ENCODE measurements at places on chromosomes 6 and 20.

DNA sequence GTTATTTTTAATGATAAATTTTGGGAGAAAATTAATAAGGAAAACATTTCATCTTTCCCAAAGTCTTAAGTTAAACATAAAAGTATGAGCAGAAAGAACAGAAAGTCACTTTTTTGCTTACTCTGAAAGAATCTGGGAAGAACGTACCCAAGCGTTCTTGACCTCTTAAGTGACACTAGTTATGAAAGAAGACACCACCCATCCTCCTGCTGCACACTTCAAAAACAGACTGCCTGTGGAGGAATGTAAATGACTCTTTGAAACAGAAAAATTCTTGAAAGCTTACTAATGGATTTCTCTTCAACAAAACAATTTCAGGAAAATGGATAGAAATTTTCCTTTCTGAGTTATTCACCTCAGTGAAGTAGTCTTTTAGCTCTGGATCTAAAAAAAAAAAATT lies 227.7 kb downstream of the MEI4 start:
- no peak for DNase-seq

GRCh38 chr6:44034391-44034861 lies 92.8 kb downstream of the MRPL14 start:
- no peak for DNase-seq

DNA sequence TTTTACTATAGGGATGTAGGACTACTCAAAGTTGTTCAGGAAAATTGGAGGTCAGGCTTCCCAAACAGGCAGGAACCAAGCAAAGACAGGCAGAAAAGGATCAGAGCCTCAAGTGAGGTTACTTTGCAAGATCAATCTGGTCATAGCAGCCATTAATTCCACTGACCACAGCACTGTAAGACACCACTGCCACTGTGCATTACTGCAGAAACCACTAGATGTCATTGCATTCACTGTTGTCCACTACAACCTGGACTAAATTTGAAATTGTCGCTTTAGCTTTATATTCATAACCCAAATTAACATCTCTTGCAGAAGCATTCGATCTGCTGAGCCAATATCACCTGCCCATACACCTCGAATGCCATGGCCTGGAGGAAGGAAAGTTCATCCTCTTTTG lies 126.9 kb upstream of the UFL1 start:
- no peak for DNase-seq

DNA sequence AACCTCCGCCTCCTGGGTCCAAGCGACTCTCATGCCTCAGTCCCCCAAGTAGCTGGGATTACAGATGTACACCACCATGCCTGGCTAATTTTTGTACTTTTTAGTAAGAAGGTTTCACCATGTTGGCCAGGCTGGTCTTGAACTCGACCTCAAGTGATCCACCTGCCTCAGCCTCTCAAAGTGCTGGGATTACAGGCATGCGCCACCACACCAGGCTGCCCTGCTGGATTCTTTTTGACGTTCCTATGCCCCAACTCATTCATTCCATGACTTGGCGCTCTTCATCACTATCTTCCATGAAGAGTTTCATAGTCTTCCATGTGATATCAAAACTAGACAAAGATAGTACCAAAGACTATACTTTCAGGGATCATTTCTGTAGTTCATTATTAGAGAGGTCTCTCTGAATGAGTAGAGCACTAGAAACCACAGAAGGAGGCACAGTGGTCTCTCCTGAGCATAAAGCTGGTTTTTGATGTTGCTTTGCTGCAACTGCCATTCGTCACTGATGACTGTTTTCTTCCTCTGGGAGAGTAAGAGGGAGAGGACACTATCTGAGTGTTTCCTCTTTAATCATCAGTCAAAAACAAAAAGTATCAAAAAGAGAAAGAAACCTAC lies 23.5 kb downstream of the DNAAF9 start:
- no peak for DNase-seq

- no peak for DNase-seq
These were observed 681 bp downstream of the SYCP2 start for GRCh38 chr20:59932616-59933295.

DNA sequence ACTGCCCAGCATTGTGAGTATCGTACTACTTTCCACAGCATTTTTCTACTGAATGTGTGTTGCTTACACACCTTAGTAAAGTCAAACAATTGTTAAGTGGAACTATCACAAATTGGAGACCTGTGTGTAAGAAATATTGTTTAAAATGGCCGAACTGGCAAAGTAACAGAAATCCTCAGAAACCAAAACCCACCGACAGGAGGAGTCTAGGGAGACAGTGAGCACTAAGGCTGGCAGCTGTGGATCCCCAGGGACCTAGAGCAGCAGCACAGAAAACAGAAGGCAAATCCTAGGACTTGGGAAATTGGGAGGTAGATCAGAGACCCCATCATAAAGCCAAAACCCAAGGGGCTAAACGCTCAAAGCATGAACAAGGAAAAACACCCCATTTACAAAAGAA lies 69.9 kb downstream of the SESN1 start:
- DNase-seq: no peak

DNA sequence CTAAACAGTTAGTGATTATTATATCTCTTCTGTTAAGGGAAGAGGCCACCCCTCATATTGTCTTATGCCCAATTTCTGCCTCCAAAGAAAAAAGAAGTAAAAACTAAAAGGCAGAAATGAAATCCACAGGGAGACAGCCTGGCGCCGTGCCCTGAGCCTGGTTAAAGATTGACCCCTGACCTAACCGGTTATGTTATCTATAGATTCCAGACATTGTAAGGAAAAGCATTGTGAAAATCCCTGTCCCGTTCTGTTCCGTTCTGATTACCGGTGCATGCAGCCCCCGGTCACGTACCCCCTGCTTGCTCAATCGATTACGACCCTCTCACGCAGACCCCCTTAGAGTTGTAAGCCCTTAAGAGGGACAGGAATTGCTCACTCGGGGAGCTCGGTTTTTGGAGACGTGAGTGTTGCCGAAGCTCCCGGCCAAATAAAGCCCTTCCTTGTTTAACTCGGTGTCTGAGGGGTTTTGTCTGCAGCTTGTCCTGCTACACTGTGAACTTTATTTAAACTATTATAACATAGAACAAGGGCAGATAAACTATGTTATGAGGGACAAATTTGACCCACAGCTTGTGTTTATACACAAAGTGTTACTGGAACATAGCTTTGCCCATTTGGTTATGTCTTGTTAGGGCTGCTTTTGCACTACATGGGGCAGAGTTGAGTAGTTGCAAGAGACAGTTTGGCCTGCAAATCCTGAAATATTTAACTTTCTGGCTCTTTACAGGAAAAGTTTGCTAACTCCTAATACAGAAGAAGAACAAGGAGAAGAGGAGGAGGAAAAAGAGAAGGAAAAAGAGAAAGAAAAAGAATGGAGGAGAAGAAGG lies 49.6 kb downstream of the CD24 start:
- no peak for DNase-seq

GRCh38 chr6:167661552-167662044 lies 165.1 kb upstream of the AFDN start:
- no peak for DNase-seq

DNA sequence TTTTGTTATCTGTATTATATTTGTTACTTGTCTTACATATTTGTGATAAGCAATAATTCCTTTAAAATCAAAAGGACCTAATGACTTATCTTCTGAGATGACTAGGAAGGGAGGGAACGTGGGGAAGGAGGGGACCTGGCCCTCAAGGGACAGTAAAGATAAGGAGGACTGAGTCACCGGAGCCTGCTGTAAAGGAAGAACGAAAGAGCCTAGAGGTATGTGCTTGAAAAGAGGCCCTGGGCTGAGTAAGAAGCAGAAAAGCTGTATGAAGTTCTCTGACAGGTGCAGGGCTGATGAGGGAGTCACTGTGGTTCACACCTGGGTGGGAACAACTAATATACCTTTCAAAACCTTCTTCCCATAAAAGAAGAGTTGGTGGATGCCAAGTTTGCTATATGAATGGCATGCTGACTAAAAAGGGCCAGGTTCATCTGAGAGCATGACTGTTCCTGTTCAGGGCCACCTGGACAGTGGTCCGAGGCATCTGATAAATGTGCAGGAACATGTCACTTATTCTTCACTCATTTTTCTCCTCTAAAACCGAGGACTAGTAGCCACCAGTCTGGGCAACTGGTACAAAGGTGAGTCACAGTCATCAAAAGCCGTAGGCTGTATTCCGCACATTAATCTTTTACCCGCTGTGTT lies 111.3 kb downstream of the TNFAIP3 start:
- DNase-seq: peak; percentile 17

All from CD4-positive, alpha-beta T cell treated with Interleukin-4 for 4 hours (primary cell).